Memory B cell (primary cell): ENCODE measurements at places on chromosomes 1 and 21.

DNA sequence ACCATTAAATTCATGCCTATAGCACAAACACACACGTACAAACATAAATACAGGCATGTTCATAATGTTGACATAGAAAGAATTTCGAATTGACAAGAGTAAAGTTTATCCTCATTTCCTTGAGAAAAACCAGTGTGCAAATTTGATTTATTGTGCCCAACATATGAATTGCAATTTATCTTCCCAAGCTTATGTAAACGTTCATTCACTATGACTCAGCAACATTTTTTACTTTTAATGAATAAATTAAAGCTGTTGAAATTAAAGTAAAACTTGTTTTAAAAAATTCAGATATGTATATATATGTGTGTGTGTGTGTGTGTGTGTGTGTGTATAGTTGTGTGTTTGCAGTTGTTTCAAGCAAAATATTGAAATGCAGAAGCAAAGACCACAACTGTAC lies 1067.9 kb downstream of the BRINP3 start:
- no peak for DNase-seq

DNA sequence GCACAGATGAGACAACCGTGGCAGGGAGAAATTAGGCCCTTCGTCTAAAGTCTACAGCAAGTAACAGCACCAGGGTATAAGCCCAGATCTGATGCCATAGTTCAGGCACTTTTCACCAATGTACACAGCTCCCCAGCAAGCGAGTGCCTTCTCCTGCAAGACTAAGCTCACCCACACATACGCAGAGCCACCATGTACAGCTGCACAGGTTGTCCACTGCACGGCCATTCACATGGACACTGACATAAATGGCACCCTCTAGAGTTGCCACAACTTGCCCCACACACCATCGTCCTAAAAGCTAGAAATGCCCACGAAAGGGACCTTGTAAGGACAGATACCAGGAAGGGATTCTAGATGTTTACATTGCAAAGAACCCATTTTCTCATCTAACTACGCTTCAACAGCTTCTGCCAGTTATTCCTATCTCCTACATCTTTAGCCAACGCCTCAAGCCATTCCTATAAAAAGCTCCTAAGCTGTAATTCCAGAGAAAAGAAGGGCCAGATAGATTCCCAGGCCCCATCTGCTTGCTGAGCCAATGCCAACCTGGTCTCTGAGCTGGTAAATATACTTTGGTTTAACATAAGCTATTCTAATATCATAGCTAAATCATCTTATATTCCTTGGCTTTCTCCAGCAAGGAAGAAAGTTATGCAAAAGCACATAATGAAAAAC lies 174.0 kb upstream of the KAZN start:
- DNase-seq = no peak

GRCh38 chr1:43503534-43503933 lies 27.1 kb upstream of the PTPRF start:
- DNase-seq = no peak

DNA sequence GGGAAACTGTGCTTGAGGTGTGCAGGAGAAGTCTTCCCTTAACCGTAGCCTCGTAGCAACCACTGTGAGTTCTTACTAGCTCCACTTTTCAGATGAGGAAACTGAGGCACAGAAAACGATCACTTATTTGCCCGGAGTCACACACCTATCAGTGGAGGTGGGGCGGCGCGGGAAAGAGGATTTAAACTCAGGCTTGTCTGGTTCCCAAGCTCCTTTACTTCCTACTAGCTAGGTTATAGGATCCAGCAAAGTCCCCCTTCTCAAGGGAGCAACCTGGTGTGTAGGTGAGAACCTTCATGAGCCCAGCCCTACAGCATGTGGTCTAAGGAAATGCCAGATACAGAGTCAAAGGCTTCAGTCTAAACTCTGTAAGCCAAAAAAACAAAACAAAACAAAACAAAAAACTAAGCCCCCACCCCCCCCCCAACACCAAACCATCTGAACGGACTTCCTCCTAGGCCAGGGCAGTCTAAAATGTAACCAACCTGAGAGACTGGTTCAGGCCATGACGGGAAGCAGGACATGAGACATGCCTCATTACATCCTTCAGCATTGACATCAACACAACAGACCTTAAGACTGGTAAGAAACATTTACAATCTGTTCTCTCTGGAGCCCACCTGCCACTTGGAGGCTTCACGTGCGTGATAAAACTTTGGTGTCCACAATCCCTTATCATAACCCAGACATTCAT lies 709 bp upstream of the FBXO42 start:
- DNase-seq = no peak

- DNase-seq = no peak
These were observed 98.9 kb downstream of the DHRS3 start for GRCh38 chr1:12518931-12519692.

DNA sequence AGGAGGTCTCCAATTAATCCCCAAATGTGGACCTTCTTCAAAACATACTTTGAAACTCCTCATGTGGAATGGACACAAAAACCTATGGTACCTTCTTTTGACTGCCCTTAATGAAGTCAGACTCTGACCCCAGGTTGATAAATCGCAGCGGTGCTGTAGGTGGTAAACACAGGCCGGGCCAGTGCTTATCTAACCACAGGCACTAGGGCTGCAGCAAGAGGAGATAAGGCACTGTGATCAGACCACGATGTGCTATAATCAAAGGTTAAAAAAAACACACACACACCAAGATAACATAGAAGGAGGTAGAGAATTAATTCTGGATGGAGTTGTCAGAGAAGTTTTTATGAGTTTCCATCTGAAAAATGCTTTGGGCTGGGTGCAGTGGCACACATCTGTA lies 52.3 kb upstream of the SIPA1L2 start:
- DNase-seq = no peak

- no peak for DNase-seq
These were observed 102.8 kb upstream of the F3 start for GRCh38 chr1:94644352-94644751.

GRCh38 chr21:44854664-44855446 lies 18.6 kb downstream of the PTTG1IP start:
- DNase-seq = no peak

- no peak for DNase-seq
These were observed 96.3 kb upstream of the KLHDC7A start for GRCh38 chr1:18384471-18384870.

DNA sequence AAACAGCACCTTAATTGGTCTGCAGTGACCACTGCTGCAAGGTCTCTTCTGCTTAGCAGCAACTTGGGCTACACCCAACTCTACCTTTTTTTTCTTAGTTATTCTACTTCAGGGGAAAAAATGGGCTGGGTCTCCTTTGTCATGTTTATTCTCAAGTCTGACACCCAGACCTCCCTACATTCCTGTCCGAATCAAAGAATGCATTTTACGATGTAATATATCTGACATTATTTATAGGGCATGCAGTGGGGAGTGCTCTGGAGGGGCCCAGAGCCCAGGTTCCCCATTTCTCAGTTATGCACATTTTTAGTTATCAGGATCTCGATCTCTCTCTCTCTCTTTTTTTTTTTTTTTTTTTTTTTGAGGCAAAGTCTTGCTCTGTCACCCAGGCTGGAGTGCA lies 50.5 kb downstream of the OPTC start:
- DNase-seq = no peak

GRCh38 chr1:169144941-169145626 lies 38.6 kb downstream of the ATP1B1 start:
- no peak for DNase-seq

- no peak for DNase-seq
These were observed 3.0 kb upstream of the SMYD2 start for GRCh38 chr1:214277704-214278635.

DNA sequence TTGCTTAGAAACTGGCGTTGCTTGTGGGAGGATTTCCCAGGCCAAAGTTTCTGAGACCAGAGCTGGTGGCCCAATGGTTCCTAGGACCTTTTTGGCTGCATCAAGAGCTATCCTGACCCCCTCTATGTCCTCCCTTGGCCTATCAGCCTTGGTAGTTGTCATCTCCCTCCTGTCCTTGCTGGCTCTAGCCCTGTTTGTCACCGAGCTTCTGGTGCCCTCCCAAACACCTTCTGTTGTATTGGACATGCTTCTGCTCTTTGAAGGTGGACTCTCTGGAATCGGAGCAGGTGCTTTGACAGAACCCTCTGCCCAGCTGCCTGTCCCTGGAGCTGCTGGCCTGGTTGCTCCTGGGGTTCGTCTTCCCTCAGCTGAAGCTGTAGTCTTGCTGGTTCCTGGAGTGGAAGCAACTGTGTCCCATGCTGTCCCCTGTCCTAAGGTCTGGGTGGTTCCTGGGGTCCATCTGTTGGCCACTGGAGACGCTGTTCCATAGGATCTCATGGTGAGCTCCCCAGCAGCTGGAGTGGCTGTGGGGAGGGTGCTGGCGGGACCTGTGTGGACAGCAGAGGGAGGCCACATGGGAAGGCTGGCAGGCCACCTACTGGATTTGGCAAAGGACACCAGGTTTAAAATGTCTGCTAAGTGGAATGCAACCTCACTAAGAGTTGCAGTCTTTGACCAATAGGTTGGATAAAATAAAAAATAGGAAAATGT lies 9.4 kb downstream of the FCAMR start:
- DNase-seq = no peak

DNA sequence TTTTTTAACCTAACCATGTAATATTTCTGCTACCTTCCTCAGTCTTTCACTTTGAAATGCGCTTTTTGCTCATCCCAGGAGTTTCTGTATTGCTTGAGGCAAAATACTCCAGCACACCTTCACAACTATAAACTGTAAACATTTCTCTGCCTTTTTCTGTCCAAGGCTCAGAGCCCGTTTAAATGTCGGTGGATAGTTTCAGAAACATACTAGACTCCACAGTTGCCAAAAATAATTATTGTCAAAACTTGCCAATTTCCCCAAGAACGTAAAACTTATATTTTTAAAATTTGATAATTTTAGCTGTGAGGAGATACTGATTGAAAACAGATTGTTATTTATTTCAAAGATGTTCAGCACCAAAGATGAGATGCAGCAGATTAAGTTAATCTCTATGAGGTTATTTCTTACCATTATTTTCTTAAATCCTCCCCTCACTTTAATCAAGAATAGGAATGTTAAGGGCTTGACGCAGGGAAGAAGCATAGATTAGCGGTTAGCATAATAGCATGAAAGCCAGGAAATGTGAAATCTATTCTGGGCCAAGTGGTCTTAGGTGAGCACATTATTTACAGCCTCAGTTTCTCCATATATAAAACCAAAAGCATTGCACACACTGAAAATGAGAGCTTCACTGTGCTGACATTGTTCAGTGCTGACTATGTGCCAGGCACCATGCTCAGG lies 91.5 kb upstream of the ESRRG start:
- no peak for DNase-seq

- no peak for DNase-seq
These were observed 12.4 kb downstream of the FBXO2 start for GRCh38 chr1:11641776-11642305.

- DNase-seq = no peak
These were observed 12.6 kb downstream of the B3GALT5 start for GRCh38 chr21:39625211-39625895.

GRCh38 chr1:94621802-94622201 lies 80.2 kb upstream of the F3 start:
- no peak for DNase-seq

- no peak for DNase-seq
These were observed 11.6 kb downstream of the TINAGL1 start for GRCh38 chr1:31587720-31588423.

DNA sequence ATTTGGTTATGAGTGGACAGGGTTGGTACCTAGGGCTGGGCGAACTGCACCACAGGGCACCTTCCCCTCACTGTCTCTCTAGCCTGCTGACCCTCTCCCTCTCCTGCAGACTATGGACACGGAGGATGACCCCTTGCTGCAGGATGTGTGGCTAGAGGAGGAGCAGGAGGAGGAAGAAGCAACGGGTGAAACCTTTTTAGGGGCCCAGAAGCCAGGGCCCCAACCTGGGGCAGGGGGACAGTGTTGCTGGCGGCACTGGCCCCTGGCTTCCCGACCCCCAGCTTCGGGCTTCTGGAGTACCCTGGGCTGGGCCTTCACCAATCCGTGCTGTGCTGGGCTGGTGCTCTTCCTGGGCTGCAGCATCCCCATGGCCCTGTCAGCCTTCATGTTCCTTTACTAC lies 21.9 kb downstream of the DISP3 start:
- no peak for DNase-seq

GRCh38 chr1:232143315-232143886 lies 486.5 kb downstream of the SIPA1L2 start:
- DNase-seq = no peak

- no peak for DNase-seq
These were observed 2.7 kb upstream of the OR10J4 start for GRCh38 chr1:159429074-159429861.
